ENCODE measurements at places on chromosomes 3 and 15.

DNA sequence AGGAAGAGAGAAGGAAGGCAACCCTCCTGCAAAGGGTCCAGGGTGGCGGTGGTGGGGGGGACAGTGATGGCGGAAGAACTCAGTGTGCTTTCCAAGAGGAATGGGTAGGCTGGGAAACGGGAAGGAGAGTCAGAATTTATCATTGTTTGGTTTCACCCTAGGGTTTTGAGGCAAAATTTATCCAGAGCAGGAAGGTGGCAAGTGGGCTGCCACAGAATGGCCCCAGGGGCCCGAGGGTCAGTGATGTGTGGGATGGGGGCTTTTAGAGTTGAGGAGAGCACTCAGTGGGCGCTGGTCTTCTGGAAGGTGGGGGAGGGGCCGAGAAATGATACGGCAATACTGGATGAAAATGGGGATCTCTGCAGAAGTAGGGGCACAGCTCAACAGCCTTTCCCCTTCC lies 581 bp downstream of the FAM131A start:
- DNase-seq: no peak

DNA sequence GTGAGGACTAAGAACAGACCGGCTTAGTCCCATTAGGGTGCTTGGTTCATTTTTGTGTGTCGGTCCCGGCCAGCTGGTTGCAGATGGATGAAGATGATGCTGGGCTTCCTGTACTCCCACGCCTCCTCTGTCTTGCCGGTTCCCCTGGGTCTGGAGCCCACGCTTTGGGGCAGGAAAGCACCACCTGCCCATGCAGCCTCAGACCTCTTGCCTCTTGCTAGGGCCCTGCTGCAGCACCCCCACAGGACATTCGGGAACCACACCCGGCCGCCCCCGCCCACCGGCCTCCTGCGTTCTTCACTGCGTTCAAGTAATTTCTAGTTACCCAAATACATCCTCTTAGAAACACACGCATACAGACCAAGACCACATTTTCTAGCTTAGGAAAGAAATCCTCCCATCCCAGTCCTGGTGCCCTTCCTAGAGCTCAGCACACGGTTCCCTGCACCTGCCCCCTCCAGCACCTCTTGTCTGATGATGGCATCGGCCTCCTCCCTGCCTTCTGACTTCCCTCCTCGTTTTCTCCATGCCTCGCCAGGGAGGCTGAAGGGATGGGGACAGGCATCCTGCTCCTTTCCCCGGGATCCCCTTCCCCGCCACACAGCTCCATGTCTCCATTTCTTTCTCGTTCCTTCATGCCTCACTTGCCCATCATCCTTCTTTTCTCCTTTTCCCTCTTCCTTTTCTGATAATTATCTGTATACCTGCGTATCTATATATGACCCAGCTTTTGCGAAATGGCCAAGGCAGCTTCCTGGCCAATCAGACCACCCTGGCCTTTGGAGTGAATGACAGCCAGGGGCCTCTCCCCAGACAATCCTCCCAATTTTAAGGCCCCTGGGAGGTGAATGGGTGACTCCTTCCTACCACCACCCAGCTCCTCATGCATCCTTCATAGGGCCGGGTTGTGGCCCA lies 30.9 kb downstream of the FAM3D start:
- DNase-seq: no peak

DNA sequence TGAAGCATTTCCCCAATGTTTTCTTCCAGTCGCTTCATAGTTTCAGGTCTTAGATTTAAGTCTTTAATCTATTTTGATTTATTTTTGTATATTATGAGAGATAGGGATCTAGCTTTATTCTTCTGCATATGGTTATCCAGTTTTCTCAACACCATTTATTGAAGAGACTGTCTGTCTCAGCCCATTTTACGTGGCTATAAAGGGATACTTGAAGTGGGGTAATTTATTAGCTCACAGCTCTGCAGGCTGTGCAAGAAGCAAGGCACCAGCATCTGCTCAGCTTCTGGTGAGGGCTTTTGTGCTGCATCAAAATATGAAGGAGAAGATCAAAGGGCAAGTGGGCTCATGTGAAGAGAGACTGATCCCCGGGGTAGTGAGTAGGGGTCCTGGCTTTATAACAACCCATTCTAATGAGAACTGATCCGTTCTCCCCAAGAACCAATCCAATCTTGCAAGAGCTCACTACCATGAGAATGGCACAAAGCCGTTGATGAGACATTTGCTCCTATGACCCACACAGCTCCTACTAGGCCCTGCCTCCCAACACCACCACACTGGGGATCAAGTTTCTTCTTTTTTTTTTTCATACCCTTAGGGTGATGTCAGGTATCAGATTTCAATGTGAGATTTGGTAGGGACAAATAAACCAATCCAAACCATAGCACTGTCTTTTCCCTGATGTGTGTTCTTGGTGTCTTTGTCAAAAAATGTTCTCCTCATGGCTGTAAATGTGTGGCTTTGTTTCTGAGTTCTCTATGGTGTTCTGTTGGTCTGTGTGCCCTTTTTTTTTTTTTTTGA lies 63.2 kb downstream of the IQGAP1 start:
- no peak for DNase-seq

DNA sequence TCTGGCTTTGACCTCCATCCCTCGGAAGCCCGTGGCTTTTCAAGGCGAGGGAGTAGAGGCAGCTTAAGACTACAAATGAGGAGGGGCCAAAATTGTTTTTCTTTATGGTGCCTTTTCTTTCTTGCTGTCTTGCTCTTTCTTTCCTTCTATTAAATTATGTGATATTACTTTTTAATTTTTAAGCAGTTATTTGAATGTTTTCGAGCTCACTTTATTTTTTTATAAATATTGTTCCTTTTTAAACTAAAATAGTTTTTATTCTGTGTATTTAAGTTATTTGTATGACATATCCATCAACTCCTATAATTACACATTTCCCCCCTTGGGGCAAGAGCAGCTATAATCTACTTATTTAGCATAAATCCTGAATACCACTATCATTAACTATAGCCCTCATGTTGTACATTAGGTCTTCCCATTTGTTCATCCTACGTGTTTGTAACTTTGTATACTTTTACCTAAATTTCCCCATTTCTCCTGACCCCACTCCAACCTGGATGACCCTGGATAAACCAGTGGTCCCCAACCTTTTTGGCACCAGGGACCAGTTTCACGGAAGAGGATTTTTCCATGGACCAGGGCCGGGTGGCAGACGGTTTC lies 622 bp upstream of the PLSCR1 start:
- no peak for DNase-seq

DNA sequence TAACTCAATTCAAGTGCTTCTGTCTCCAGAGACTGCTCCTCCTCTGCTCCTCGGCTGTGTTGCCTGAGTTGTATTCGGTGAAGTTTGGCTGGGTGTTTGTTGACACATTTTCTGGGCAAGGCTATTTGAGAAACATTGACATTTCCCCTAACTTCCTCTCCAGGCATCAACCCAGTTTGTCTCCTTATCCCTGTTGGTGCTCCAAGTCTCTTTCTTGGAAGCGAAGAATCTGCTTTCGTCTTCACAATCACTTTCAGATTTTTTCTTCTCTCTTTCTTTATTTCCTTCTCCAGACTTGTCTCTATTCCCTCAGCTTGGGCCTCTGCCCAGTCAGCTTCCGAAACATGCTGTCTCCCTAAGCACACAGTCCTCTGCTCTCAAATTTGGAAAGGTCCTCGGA lies 84.7 kb downstream of the ETV5 start:
- DNase-seq: no peak
